Stimulated activated CD4-positive, alpha-beta T cell treated with anti-CD3 and anti-CD28 coated beads, Interleukin-4, amount 100 ng/mL, for 48 hours (primary cell): ENCODE measurements at places on chromosomes 7 and 10.

DNA sequence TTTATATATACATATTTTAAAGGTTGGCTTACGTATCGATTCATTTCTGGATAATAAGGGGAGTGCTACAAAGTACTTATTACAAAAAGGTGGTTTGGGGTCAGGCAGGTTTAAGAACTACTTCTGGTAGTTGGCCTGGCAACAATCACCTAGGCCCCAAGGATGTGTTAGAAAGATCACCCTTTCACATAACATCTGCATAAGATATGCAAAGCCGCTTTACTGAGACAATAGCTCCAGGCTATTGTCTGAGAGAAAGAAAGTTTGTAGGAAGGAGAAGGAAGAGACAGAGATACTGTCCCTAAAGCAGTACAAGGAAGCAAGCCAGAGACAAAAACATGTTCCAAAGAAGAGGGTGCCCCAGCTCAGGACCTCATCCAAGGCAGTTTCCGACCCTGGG lies 6.2 kb downstream of the PAXIP1 start:
- DNase-seq = no peak

GRCh38 chr10:103842605-103843004 lies 12.8 kb downstream of the SH3PXD2A start:
- DNase-seq = no peak

- DNase-seq = no peak
Measured at GRCh38 chr10:32941357-32941756, 16.7 kb downstream of the ITGB1 start.

DNA sequence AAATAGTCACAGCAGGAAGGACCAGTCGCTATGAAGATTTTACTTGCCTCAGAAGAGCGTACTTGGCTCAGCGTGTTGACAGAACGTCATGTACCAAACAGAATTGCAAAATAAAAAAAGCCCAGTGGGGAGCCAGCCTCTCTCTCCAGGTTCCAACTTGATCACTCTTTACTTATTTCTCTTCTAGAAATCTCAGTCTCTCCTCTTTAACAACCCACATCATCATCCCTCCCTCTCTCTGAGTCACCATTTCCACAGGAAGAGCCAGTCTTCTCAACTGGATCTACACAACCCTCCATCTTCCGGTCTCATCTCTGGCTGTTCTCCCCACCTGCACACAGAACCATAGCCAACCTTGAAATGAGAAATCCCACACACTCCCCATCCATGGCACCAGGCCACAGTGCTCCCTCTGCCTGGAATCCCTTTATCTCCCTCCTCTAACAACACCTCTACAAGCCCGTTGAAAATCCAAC lies 718.3 kb downstream of the GRID1 start:
- DNase-seq = no peak

DNA sequence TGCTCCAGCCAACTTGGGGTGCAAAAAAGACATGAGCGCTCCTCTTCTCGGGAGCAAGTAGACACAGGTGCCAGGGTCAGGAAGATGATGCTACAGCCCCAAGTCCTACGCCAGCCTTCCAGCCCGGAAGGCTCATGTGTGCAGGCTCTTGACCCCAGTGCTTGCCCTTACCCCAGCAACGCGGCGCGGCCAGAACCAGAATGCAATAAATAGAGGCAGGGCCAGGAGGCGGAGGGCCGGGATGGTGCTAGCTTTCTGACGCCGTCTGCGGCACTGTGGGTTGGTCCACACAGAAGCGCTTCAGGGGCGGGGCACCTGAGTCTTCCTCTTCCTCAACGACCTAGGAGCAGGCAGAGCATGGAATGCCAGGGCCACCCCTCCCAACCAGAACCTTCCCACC lies 15.0 kb upstream of the BAZ1B start:
- DNase-seq = no peak

GRCh38 chr7:139752604-139753003 lies 25.2 kb downstream of the HIPK2 start:
- DNase-seq = no peak

DNA sequence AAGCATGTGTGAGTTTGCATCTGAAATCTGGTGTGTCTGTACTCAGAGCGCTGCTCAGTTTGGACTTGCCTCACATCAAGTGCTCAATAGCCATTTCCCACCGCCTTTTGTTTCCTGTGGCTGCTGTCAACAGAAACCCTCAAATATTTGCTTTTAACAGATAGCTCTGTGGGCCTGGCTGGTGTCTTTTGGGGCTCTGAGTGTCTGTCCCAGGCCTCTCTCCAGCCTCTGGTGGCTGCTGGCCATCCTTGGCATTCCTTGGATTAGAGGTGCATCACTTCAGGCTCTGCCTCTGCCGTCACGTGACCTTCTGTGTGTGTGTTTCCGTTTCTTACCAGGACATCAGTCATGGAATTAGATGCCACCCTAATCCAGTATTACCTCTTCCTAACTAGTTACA lies 9.3 kb downstream of the YKT6 start:
- no peak for DNase-seq

DNA sequence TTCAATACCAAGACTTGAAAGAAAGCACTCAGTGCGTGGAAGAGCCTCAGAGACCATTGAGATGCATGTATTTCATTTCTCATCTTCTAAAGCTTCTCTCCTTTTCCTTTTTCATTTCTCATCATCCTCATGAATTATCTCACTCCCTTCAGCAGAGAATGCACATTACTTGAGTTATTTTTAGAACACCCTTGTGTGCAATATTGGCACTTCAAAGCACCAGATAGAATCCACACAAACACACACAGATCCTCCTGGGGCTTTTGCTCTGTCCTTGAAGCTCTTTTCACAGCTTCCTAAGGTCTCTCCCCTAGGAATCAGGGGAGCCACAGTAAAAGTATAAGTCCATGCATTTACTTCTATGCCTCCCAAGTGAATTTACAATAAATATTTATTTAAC lies 18.3 kb downstream of the DGKI start:
- DNase-seq = no peak

DNA sequence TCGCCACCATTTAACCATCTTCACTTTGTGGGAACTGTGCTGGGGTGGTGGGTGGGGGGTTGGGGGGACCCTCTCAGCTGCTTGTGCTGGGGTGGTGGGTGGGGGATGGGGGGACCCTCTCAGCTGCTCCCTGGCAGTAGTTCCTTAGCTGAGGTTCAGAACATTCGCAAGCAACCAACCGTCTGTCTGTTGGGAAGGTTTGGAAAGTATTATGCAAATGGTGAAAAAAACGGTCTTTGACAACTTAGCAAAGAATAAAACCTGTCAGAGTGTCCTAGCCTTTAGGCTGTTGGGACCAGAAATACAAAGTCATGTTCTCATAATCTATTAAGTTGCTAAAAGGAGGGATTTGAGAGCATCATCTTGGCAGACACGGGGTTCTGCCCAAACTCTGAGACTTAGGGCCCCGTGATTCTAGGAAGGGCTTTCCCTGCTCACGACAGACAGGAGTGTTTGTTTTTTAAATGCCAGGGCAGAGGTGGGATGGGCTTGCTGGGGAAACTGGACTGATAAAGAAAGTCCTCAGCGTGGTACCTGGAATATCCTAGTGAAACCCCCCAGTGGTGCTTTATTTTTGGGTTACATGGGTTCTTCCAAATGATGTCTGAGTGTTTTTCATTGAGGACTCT lies 14.1 kb upstream of the SRGN start:
- DNase-seq = no peak

DNA sequence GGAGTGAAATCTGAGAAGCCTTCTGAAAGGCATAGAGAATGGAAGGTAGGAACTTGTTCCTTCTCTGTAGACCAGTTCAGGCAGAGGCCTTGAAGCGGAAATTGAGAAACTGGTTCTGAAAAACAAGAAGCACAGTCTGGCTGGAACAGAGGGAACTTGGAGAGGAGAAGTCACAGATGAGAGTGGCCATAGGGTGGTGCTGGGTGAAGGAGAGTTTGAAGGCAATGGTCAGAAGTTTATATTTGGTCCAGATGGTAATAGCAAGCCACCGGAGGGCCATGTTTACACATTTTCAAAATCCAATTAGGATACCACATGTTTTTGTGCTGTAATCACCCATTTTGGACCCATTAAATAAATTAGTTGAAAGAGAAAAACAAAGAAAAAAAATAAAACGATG lies 692.5 kb downstream of the INHBA start:
- DNase-seq = no peak

DNA sequence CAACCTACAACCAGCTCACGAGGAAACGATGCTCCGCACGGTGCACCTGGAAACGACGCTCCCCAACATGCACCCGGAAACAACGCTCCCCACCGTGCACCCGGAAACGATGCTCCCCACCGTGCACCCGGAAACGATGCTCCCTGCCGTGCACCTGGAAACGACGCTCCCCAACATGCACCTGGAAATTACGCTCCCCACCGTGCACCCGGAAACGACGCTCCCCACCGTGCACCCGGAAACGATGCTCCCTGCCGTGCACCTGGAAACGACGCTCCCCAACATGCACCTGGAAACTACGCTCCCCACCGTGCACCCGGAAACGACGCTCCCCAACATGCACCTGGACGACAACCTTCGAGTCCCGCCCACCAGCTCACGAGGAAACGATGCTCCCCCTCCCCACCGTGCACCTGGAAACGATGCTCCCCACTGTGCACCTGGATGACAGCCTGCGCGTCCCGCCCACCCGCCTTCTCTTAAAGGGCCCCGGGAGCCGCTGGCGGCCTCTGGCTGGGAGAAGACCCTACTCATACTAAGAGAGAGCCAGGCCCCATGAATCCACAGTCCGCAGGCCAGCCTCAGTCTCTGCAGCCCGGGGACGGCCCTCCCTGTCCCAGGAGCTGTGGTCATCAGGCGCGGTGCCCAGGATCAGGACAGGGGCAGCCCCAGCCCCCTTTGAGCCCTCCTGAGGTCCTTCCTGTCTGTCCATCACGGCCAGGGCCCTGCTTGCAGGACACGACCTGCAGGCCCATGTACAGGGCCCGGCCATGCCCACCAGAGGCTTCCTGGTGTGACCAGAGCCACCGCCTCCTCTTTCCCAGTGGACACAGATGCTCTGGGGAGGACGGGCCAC lies 98.3 kb downstream of the PDGFA start:
- DNase-seq = no peak

DNA sequence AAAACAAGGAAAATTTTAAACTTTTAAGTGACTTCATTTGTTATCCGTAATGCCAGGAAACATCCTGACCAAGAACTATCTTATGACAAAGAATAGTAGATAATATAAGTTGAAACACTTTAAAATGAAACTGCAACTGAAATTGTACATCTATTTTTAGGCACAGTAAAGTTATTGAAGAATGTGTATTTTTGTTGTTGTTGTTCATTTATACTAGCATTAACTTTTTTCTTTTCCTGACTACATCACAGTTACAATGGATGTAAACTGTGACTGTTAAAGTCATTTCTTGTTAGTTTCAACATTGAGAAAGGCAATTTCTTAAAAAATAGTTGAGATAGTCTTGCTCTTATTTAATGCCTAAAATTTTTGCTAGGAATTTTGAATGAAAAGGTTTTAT lies 2.6 kb downstream of the CPED1 start:
- DNase-seq = no peak

GRCh38 chr7:74216361-74216761 lies 6.6 kb downstream of the LAT2 start:
- no peak for DNase-seq

GRCh38 chr10:3067859-3068179 lies 471 bp downstream of the PFKP start:
- no peak for DNase-seq

DNA sequence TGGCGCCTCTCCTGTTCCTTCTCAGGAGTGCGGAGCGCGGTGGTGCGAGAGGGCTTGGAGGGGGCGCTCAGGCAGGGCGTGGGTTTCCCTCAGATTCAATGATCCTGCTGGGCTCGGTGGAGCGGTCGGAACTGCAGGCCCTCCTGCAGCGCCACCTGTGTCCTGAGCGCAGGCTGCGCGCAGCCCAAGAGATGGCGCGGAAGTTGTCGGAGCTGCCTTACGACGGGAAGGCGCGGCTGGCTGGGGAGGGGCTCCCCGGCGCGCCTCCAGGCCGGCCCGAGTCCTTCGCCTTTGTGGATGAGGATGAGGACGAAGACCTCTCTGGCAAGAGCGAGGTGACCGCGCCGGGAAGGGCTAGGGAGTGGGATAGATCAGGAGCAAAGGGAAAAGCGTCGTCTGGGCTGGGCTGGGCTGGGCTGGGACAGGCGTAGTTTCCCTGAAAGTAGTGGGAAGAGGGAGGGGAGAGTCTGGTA lies 17.0 kb downstream of the FAM131B start:
- peak; percentile 45 for DNase-seq

- no peak for DNase-seq
Measured at GRCh38 chr10:129715805-129716204, 248.3 kb downstream of the EBF3 start.

GRCh38 chr10:16968416-16969041 lies 151.3 kb upstream of the RSU1 start:
- DNase-seq = no peak

- no peak for DNase-seq
Measured at GRCh38 chr7:28986765-28987110, 28.6 kb upstream of the TRIL start.

DNA sequence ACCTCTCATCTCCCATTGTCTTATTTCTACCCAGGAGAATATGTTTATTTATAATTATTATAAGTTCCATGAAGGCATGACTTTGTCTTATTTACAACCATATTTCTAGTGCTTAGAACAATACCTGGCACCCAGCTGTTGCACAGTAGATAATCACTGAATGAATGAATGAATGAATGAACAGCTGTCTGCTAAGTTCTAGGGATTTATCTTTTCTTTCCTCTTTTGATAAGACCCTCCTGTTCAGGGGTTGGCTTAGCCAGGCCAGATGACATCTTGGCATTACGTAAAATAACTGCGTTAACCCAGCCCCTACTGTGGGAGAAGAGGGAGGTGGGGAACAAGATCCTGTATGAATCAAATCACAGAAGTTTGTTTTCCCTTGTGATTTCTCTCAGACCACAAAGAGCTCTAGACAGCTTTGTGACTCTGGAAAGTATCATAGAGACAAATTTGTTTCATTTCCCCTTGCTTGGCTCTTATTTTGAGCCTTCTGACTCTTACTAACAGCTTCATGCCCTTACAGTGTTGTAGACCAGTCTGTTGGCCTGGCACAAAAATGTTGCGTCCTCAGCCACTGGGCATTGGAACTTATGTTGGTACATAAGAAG lies 8.4 kb downstream of the ZNF862 start:
- no peak for DNase-seq
